IPS DF 19.7 (cell line): ENCODE measurements at places on chromosomes 5 and 9.

DNA sequence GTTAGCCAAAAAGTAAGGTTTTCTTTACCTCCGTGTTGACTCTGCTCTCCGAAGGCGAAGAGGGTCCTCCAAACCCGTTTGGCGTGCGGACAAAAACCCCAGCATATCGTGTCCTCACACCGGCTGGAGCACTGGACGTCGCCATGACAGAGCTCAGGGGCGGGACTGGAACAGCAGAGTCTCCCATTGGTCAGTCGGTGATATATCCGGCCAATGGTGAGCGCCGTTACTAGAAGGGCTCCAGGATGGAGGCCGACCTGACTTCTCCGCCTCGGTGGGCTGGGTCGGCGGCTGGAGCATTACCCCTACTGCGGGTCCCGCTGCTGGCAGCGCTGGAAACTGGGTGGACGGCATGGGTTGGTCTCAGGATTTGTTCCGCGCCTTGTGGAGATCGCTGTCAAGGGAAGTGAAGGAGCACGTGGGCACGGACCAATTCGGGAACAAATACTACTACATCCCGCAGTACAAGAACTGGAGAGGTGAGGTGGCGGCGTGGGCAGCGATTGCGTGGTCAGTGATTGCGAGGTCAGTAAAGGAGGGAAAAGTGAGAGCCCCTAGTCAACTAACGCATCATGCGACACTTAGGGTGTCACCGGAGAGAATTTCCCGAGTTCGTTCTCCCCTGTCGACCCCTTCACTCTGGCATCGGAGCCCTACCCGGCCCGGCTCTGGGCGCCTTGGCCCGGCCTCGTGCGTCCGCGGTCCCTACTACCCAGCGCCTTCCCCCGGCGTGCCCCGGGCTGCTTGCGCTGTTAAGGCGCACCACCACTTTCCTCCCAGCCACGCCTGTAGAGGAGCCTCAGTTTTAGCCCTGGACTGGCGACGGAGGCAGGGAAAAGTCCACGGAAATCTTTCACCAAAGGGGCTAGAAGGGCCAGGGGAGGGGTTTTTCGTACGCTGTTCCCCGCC lies at the start of the genes ERCC8 and NDUFAF2:
TSS of gene ERCC8 (minus strand) at position 167 of the 909 bp plus-strand sequence. CDS start at position 105, 62 bp downstream.
TSS of gene NDUFAF2 (plus strand) at position 302 of the 909 bp plus-strand sequence. CDS start at position 353, 51 bp downstream.
- DNase-seq, result peak; percentile 60

DNA sequence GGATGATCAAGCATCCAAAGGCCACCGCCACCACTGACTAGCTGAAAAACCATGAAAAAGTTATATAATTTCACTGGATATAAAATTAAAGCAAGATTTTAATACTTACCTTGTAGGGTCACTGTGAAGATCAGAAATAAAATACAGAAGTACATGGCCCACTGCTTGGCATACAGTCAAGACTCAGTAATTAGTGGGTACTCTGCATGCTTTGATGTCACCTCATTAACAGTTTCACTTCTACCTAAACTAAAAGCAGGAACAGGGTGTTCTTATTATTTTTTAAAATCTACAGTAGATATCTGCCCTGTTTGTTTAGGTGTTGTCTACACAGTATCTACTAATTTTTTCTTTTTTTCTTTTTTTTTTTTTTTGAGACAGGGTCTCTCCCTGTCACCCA lies 66.4 kb downstream of the NFIB start:
- no peak for DNase-seq

- no peak for DNase-seq
Observed at GRCh38 chr5:68374796-68375518, 159.4 kb downstream of the PIK3R1 start.

GRCh38 chr9:89022001-89022759 lies 30.9 kb downstream of the S1PR3 start:
- no peak for DNase-seq

- DNase-seq, result peak; percentile 50
Observed at GRCh38 chr5:153147891-153148623, 342.4 kb upstream of the GRIA1 start.
